Fibroblast of upper back skin (primary cell): ENCODE measurements at places on chromosomes 1 and 21.

DNA sequence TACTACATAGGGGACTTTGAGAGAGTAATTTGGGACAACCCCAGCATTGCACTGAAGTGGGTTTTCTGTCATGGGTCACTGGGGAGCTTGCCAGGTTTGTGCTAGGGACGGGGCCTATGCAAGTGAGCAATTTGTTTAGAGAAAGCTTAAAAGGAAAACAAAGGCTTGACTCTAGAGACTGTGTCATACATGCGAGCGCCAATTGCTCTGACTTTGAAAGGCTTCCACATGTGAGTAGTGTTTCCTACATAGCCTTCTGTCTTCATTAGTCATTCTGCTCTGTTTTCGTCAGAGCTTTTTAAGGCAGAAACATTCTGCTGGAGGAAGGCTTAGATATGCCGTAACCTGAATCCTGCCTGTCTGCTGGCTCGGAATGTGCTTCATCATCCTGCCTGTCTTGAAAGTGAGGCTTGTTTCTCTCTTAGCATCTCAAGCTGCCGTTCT is 28.4 kb downstream of the TRIM45 start:
- peak; percentile 97 for DNase-seq

GRCh38 chr1:109307274-109308021 is 637 bp upstream of the MYBPHL start:
- no peak for DNase-seq

GRCh38 chr21:45179568-45180245 is 105.3 kb downstream of the ADARB1 start:
- DNase-seq, result no peak

DNA sequence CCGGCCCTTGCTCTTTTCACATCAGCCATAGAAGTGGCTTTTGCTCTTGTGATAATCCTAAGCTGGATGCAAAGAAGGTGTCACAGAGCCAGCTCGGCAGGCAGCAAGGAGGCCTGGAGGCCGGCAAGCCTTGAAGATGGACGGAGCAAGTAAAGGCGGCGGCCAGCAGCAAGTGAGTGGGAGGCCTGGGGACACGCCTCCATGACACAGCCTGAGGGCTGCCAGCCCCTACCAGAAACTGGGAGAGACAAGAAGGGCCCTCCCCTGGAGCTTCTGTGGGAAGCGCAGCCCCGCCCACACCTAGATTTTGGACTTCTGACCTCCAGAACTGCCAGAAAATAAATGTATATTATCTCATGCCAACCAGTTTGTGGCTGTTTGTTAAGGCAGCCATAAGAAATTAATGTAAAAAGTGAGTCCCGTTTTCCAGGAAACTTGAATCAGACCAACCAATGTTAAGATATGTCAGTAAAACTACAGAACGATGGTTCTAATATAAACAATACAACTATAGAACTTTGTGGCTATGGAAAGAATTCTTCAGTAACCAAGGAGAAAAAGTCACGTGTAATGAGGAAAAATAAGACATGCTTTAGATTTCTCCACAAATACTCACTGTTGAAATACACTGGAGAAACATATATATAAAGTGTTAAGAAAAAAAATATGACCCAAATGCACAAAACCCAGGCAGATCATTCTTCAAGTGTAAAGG is 49.9 kb downstream of the BACE2 start:
- DNase-seq, result peak; percentile 61

GRCh38 chr1:83499998-83500397 is 498.9 kb downstream of the TTLL7 start:
- DNase-seq, result no peak

- DNase-seq, result no peak
Measured at GRCh38 chr1:174157157-174157806, 2.0 kb upstream of the RABGAP1L start.

GRCh38 chr1:168210312-168210711 is 15.5 kb upstream of the SFT2D2 start:
- DNase-seq, result no peak

GRCh38 chr1:242770366-242770765 is 245.9 kb upstream of the PLD5 start:
- peak; percentile 30 for DNase-seq

GRCh38 chr21:44286086-44286715 is 525 bp downstream of the AIRE start:
- DNase-seq, result no peak

- no peak for DNase-seq
Measured at GRCh38 chr1:9037476-9038337, 11.5 kb upstream of the SLC2A7 start.

GRCh38 chr1:47786316-47786715 is 210.9 kb downstream of the TRABD2B start:
- DNase-seq, result no peak

DNA sequence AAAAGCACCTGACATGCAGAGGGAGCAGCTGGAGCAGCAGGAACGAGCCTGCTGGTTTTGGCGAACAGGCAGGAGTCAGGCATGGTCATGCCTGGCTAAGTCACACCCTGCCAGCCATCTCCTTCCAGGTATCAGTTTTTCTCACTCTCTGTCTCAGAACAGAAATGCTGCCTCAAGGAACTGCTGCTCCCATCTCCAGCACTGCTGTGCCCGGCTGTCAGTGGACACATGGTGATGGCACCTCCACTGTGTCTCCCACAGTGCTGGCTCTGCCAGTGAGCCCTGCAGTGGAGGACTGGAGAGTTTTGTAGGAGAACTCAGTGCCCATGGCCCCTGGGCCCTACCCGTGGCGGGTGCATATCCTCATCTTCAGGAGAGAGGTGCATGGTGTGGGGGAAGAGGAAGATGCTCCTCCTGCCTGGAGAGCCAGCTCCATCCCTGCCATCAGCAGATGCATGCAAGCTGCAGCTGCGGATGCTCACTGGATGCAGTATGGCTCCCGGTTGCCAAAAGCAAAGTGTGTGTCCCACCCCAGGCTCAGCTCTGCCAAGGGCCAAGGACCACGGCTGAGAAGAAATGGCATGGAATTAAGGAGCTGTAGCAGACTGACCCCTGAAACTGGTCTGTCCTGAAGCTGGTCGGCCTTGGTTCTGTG is 114.7 kb downstream of the GRIK3 start:
- no peak for DNase-seq

DNA sequence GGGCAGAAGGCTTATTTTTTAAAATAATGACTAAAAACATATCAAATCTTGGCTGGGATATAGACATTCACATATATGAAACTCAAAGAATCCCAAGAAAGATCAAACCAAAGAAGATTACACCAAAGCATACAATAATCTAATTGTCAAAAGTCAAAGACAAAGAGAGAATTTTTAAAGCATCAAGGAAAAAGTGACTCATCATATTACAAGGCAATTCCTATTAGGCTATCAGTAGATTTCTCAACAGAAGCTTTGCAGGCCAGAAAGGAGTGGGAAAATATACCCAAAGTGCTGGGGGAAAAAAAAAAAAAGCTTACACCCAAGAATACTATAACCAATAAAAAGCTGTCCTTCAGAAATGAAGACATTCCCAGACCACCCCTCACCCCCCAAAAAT is 375.6 kb downstream of the BRINP2 start:
- peak; percentile 5 for DNase-seq

DNA sequence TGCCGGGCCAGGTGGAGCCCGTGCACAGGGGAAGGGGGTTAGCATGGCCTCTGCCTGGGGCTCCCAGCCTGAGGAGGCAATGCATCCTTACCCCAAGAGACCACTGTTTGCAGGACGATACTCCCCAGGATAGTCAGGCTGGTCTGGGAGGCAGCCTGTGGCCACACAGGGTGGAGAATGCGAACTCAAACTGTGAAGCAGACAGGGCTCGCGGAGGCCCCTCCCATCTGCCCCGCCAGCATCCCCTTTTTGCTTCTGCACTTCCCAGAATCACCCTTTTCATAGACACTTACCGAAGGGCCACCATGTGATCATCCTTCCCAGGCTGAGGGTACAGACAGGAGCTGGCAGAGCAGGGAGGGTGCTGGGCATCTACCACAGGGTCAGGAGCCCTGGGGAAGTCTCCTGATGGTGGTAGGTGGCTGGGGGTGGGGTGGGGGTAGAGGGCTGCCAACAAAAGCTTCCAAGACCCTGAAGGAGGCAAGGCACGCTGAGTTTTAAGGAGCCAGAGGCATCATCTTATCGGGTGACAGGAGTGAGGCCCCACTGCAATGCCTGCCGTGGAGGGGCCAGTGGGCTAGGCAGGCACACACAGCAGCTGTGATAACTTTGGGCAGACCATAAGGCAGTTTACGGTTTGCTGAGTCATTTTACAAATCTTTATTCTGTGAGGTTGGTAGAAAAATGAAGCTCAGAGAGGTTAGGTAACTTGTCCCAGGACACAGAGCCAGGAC is 31.3 kb upstream of the BTG2 start:
- no peak for DNase-seq

DNA sequence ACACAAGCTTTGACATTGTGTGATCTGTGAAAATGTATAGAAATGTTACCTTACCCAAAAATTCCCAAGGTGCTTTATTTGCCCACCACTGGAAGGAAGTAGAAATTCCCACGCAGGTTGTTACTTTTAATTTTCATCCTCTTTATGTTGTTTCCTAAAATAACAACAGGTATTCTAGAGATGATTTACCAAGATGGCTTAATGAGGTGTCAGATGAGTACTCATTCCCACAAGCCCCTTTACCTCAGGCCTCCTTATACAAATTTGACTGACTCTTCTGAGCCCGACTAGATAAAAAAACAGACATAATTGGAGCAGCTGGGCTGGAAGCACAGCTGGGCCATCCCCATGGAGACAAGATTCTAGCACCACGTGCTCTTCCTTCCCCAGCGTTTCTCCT is 114.6 kb downstream of the LIPI start:
- no peak for DNase-seq

DNA sequence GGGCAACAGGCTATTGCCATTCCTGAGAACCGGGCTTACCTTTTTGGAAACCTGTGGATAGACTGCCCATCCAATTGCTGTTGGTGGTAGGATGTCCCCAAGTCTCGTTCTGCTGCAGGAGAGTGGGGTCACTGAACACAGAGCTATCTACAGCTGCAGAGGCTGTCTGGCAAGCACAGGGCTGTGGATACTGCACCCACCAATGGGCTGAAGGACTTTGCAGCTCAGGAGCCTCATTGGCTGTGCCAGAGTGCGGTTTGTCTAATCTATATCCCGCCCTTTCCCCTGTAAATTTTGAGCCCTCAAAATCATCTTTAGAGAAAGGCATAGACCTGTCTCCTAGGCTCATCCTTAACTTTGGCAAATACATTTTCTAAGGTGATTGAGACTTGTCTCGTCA is 15.3 kb downstream of the RNF187 start:
- DNase-seq, result no peak

DNA sequence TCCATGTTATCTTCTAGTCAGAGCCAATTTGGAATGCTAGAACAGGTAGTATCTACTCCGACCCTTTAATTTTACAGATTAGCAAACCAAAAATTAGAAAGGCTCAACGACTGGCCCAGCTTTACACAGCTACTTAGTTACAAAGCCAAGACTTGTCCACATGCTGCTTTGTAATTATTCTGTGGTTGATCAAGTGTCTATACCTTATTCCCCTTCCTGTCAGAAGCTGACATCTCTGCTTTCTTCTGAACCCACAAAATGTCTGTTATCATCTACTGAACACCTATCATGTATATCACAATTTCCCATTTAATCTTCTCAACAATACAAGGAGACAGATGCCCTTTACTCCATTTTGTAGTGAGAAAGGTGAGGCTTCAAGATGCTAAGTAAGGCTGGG is 15.6 kb downstream of the TGFBR3 start:
- DNase-seq, result no peak

GRCh38 chr21:41901099-41901498 is 22.0 kb upstream of the PRDM15 start:
- DNase-seq, result no peak

DNA sequence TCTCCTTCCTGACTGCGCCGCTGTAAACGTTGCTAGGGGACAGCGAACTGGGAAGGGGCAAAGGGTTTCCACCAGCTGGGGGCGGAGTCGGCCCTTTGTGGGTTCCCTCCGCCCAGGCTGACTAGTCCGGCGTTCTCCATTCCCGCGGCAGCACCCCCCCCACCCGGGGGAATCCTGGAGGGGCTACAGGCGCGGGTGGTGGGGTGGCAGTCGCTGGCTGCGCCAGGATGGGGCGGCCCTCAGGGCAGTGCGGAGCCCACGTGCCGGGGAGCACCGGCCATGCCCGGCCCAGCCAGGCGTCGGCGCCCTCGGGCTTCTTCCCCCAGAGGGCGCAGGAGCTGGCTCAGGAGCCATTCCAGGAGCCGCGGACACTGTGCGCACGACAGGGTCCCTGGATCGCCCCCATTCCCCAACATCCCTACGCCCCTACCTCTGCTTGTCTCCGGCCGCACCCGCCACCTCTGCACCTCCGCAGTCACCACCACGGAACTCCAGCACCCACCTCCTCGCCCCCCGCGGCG is 476 bp downstream of the BATF3 start:
- DNase-seq, result no peak

GRCh38 chr1:183291802-183292514 is 105.9 kb downstream of the LAMC2 start:
- peak; percentile 79 for DNase-seq

DNA sequence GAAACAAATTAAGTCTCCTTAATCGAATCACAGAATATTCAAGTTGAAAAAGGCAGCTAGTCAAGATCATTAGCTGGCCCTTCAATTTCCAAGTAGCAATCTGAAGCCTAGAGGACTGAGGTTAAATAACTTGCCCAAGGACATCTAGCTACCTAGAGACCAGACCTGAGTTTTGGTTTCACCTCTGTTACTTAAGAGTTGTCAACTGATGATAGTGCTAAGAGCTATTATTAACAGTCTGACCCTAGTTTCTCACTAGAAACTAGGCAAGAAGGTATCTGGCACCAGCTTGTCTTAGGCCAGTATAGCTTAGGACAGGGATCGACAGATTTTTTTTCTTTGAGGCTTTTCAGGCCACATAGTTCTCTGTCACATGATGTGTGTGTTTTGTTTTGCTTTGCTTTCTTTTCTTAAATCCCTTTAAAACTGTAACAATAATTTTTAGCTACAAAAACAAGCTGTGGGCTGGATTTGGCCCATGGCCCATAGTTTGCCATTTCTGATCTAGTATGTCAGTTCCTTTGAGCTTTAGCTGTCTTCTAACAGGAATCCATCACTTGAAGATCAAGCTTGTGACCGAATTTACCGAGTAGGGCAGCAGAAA is 23.2 kb downstream of the TRIM45 start:
- no peak for DNase-seq

DNA sequence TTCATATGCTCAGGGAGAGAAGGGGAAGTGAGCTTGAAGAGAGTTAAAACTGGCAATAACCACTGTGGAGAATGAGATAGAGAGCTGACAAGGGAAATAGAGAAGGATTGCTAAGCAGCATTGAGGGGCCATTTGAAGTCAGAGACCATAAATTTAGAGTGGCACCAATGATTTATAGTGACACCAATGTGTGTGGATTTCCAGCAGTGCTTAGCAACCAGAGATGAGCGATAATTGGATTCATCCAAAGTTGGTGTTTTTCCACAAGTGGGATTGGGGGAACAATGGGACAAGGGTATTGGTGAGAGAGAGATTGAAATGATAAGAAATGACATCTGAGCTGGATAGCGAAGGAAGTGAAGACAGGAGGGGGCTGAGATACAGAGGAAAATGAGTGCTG is 114.1 kb downstream of the C1orf94 start:
- DNase-seq, result no peak

- DNase-seq, result no peak
Measured at GRCh38 chr1:40305451-40305850, 11.6 kb downstream of the COL9A2 start.

GRCh38 chr1:18039102-18039501 is 68.5 kb upstream of the IGSF21 start:
- DNase-seq, result no peak
